Kidney epithelial cell (primary cell): ENCODE measurements at places on chromosomes 11 and 22.

DNA sequence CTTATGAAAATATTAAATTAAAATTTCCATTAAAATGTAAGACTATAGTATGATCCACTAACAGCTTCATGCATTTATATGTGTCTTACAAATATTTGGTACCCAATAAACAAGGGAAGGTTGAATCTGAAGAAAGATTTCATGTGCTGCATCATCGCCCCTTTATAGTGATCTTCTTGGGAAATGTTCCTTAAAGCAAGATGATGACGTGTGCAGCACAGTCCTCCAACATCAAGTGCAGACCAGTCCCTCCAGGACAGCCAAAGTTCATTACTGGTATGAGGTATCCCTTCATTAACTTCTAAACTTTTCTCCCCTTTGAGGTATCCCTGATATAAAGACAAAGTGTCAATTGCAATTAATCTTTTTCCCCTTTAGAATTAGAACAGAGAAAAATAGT, 567.0 kb downstream of the METTL15 start:
- no peak for DNase-seq

- no peak for DNase-seq
Observed at GRCh38 chr11:126918556-126918955, 82.0 kb downstream of the KIRREL3 start.

- DNase-seq, result no peak
Observed at GRCh38 chr11:60769811-60770210, 13.1 kb downstream of the MS4A15 start.

DNA sequence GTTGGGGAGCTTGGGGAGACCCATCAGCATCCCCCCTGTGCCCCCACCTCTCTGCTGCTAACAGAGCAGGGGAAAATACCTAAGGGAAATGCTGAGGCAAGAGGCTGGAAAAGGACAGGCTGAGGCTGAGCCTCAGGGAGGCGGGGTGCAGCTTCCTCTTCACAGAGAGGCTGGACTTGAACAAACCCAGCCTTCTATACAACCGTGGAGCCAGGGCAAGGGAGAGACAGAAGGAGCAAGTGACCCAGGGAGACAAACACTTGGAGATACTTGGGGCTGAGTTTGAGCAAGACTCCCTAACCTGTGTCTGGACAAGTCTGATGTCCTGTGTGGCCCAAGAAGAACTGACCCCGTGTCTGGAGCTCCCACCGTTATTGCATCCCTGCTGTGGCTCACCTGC, at the start of gene SLCO2B1:
Gene SLCO2B1 (plus strand): TSS at position 229 of the 400 bp plus-strand sequence. CDS start 275 bp downstream, outside the sequence.
- no peak for DNase-seq

- no peak for DNase-seq
Observed at GRCh38 chr22:49738566-49738965, 89.1 kb downstream of the BRD1 start.

GRCh38 chr11:57873196-57873911, 111.8 kb downstream of the CTNND1 start:
- no peak for DNase-seq

GRCh38 chr11:16856022-16856471, 117.6 kb downstream of the C11orf58 start:
- DNase-seq, result no peak

DNA sequence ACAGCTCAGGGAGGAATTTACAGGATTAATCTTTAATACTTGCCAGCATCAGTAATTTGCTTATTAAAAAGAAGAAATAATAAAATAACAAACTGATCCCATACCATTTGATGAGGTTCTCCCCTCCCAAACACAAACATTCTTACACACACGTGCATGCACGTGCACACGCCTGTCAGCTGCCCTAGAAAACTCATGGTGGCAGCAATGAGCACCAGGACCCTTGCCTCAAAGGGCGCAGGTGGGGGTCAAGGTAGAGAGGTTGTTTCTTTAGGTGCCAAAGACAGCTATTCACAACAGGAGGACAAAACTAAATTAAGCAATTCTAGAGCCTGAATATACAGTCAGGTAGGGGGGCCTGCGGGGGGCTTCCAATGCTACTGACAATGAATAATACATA, 219.3 kb downstream of the BUD13 start:
- no peak for DNase-seq

DNA sequence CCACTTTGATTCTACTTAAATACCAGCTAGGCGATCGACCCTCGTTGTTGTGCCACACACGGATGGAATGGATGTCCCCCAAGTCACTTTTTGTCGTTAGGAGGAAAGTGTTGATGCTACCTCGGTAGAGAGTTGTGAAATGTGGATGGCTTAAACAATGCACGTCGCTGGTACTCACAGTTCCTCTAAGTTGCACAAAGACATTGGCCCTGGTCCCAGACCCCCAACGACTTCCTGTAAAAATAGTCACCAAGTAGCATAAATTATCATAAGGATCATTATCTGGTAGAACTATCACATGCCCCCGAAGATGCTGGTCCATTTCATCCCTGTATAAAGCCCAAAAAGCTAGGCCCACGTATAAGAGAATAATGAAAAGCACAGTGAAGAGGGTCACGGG, 3.8 kb downstream of the PKDREJ start:
- DNase-seq, result no peak

- DNase-seq, result no peak
Observed at GRCh38 chr22:37953062-37953436, 352 bp downstream of the C22orf23 start.

DNA sequence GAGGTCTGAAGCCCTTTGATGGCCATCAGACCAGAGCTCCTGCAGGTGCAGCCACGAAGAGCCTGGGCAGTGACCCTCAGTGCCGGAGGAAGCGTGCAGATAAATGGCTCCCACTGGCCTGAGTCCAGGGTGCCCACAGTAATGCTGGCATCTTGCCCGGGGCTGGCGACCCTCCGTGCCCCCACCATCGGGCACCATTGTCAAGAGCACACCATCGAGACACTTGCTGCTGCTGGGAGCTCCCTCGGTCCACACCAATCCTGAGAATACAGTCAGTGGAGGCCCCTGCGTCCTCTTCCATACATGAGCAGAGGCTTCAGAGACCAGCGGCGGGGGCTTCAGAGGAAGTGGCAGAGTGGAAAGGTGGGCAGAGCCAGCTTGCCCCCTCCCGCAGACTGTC, 1448.3 kb downstream of the BRD1 start:
- no peak for DNase-seq

- DNase-seq, result no peak
Observed at GRCh38 chr11:14789879-14790484, 102.0 kb downstream of the CYP2R1 start.

GRCh38 chr22:39091126-39092081, 5.6 kb upstream of the APOBEC3H start:
- no peak for DNase-seq

DNA sequence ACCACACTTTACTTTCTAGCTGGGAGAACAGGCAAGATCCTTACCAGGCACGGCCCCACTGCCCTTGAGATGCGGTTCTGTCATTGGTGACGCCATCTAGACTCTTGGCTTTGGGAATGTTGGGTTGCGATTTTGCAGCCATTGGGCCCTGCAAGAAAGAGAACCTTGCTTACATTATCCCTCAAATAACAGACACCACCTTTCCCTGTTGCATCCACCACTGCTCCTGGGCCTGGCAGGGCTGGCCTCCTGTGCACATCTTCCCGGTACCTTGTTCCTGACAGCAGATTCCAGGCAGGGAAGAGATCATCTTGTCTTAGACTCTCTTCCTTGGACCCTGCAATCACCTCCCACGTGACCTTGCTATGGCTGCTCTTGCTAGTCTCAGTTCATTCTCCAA, 3.4 kb downstream of the DHCR7 start:
- no peak for DNase-seq

DNA sequence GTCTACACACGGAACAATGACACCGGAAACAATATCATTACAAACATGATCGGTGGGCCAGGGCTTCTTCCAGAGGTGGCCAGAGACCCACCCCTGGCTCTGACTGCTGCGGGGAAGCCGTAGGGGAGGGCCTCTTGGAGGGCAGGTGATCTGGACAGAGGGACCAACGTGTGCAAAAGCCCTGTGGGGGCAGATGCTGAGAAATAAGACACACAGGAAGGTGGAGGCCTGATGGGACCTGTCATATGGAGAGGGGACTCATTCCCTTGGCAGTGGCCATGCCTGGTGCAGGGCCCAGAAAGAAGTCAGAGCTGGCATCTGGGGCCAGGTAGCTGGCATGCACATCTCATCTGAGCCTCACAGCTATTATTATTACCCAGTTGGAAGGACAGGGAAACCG, 1.1 kb downstream of the ALDH3B2 start:
- no peak for DNase-seq

GRCh38 chr11:72832301-72833082, 18.3 kb downstream of the ATG16L2 start:
- no peak for DNase-seq

GRCh38 chr11:17277024-17277584, 565 bp downstream of the NUCB2 start:
- DNase-seq, result no peak

DNA sequence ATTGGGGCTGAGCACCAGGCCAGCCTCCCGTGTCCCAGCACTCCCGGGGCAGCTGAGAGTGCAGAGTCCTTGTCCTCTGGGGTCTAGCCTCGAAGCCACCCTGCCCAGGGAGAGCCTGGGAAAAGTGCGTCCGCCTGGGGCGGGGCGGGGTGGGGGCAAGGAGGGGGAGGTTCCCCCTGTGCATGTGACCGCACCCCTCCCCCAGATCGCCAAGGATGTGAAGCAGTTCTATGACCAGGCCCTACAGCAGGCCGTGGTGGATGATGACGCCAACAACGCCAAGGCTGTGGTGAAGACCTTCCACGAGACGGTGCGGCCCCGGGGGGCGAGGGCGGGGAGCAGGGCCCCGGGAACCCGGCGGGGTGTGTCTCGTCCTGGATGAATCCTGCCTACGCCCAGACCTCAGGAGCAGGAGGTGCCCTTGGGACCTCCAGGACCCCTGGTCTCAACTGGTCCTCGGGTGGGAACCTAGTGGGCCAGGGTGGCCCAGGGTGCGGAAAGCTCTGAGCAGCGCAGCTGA, 5.3 kb upstream of the TSSC4 start:
- DNase-seq, result no peak

GRCh38 chr11:27904358-27905055, 203.4 kb downstream of the KIF18A start:
- DNase-seq, result no peak

- no peak for DNase-seq
Observed at GRCh38 chr11:117781627-117782026, 15.4 kb downstream of the DSCAML1 start.

GRCh38 chr11:72859126-72859525, 44.9 kb downstream of the ATG16L2 start:
- DNase-seq, result no peak

DNA sequence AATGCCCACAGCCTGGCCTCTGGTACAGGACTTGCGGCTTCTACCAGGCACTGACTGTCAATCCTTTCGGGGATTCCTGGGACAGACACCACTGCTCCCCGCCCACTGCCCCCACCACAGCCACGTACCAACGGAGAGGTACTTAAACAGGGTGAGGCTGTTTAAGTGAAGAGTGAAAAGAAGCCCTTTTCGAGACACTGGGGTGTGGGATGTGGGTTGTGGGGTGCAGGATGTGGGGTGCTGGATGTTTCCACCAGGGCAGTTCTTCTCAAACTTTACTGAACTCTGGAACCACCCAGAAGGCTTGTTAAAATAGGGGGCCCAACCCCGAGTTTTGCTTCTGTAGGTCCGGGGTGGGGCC, 34.2 kb upstream of the PRR5 start:
- DNase-seq, result no peak

GRCh38 chr11:27553186-27553585, 46.6 kb upstream of the LIN7C start:
- DNase-seq, result peak; percentile 35

- DNase-seq, result no peak
Observed at GRCh38 chr11:89612096-89612495, 98.0 kb upstream of the TRIM77 start.

GRCh38 chr11:44475114-44475686, 90.3 kb upstream of the CD82 start:
- DNase-seq, result no peak

GRCh38 chr22:37802310-37803194, 5.2 kb upstream of the GCAT start:
- no peak for DNase-seq

DNA sequence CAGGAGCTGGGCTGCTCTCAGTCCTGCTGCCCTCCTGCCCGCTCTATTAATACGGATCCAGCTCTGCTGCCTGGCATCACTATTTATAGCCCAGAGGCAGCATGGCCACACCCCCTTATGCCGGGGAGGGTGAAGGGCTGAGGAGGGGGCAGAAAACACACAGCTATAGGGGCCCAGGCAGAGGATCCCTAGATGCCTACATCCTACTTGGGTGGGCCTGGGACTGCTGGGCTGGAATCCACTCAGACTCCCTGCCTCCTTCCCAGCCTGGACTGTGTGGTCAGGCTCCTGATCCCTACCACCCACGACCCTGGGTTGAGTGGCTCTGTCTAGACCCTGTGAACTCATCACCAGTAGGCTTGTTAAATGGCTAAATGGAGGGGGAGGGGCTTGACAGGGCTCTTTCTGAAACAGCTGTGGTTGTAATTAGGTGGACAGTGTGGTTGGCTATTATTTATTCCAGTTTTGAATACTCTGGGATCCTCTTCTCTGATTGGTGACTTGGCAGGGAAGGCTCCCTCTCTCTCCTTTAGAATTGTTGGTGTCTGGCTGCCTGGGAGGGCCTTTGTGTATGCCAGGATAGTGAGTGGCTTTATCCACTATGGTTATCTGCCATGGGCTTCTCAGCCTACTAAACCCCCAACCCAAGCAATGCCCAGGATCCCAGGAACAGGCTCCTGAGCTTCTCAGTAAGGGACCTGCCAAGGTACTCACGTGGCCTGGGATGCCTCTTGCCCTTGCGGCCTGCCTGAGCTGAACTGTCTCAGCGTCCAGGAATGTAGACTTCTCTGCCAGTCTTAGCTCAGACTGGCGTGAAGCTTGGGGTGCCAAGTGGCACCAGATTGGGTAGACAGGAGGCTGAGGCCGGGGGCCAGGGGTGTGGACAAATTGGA, 15.2 kb downstream of the PHLDB1 start:
- DNase-seq, result no peak

DNA sequence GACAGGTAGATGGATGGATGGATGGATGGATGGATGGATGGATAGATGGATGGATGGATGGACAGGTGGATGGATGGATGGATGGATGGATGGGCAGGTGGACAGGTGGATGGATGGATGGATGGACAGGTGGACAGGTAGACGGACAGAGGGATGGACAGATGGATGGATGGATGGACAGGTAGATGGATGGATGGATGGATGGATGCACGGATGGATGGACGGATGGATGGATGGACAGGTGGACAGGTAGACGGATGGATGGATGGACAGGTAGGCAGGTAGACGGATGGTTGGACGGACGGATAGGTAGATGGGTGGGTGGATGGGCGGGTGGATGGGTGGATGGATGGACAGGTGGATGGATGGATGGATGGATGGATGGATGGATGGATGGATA, 24.3 kb downstream of the PDGFB start:
- DNase-seq, result no peak
